ENCODE measurements at places on chromosomes 2 and 18.

DNA sequence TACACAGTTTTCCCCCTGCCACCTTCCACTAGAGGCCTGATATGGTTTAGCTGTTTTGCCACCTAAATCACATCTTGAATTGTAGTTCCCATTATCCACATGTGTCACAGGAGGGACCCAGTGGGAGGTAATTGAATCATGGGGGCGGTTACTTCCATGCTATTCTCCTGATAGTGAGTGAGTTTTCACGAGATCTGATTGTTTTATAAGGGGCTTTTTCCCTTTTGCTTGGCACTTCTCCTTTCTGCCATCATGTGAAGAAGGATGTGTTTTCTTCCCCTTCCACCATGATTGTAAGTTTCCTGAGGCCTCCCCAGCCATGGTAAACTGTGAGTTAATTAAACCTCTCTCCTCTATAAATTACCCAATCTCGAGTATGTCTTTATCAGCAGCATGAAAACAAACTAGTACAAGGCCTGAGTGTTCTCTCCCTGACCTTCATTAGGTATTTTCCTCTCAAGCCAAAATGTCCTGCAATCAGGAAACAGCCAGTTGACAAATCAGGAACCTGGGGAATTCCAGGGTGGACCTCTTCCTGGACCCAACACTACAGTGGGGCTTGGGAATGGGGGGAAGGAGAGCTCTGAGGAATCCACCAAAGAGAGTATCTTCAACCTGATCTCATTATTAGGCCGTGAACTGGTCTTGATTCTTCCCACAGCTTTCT is 129.9 kb downstream of the TXNL1 start:
- DNase-seq = no peak

DNA sequence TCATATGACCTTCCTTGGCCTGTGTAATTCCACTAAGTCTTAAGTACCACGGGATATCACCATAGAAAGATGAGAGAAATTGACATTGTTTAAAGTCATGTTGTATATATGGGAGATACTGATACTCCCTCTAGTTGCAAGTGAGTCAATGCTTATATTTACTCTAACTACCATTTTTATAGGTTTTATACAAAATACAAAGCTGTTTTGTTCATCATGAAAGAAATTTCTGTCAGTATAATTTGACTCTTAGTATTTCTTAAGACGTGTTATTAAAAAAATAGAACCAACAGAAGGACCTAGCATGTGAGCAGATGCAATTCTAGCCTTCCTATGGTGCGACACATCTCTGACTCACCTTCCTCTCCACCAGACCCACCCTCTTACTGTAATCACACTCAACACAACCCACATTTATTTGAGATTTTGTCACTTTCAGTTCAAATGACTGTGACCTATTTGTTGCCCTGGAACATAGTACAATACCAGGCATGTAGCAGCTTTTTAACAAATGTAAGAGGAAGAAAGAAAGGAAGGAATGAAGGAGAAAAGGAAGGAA is 453.1 kb downstream of the CMPK2 start:
- no peak for DNase-seq

DNA sequence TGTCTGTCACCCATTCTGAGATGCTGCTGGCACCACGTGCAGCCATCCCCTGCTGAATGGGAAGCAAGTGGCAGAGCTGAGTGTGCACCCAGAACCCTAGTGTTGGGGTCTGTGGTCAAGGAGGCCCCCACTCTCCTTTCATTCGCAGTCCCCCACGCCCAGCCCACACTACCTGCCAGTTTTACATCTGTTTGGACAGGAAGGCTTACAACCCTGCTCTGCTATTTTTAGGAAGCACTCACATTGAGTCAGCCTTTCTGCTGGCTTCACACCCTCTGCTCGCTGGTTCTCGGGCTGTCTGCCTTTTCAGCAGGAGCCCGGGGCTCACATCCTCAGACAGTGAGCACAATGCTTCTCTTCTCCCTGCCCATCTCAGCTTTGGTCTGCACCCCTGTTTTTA is 10.7 kb upstream of the ADCY3 start:
- DNase-seq = no peak

DNA sequence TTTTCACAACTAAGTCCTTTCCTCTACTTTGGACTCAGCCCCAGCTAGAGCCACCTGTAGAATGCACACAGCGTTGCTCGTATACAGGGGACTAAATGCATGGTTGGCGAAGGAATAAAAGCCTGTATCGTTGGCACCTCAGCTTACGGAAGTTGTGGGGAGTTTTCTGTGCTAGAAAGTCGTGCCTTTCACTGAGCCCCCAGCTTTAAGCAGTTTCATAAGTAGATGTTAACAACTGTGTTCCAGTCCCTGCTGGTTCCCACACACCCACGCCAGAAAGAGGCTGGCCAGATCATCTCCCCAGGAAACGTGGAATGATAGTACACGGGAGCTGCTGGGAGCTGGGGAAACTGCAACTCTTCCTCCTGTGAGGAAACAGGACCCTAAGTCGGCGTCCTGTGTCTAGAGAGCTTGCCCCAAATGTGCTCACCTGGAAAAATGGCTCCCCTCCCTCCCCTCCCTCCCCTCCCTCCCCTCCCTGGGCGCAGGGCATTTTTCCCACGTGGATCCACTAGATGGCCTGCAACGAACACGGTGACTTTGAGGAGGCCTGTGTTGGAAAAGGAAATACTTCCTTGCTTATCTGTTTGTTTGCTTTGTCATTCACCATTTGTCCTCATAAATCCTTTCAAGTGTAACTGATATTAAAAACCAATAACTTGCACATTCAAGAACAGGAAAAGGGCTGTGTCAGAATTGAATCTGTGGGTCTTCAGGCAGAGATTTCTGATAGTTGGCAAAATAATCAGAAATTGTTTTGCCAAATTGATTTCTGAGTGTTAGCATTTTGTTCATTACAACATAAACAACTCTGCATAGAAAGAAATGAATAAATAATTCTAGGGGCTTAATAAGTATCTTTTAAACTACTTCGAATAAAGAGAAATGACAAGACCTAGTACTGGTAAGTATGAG is 43.9 kb upstream of the RFX8 start:
- DNase-seq = peak; percentile 24

- no peak for DNase-seq
Measured at GRCh38 chr2:180343528-180344345, 336.6 kb upstream of the CWC22 start.

DNA sequence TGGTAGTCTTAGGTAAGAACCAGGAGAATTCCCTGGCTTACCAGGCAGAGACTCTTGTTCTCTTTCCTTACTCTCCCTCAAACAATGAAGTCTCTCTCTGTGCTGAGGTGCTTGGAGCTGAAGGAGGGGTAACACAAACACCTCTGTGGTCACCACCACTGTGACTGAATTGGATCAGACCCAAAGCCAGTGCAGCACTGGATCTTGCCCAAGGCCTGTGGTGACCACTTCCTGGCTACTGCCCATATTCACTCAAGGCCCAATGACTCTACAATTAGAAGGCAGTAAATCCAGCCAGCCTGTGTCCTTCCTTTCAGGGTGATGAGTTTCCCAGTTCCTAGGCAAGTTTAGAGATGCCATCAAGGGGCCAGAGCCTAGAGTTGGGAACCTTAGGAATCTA is 706.8 kb downstream of the SLC4A3 start:
- DNase-seq = no peak

GRCh38 chr2:126887506-126887905 is 11.2 kb upstream of the TEX51 start:
- no peak for DNase-seq

DNA sequence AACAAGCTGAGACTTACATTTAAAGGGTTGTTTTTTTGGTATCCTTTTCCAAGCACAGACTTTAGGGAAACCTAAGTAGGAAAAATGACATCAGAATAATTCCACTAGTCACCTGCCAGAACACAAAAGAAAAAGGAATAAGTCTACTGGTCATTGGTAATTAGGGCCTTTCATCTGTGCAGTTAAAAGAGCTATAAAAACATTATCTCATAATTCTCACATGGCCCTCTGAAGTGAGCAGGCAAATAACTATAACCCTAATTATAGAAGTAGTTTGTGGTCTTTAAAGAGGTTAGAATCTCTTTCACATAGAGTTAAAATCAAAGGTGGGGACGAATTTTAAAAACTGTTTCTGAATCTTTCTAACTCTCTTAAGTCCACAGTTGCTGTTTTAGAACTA is 111.1 kb upstream of the B3GNT2 start:
- no peak for DNase-seq

GRCh38 chr2:16633621-16634430 is 31.8 kb downstream of the CYRIA start:
- DNase-seq = no peak

- DNase-seq = no peak
Measured at GRCh38 chr2:60746318-60746717, 9.8 kb upstream of the PAPOLG start.
